ENCODE measurements at places on chromosomes 11 and 22.

DNA sequence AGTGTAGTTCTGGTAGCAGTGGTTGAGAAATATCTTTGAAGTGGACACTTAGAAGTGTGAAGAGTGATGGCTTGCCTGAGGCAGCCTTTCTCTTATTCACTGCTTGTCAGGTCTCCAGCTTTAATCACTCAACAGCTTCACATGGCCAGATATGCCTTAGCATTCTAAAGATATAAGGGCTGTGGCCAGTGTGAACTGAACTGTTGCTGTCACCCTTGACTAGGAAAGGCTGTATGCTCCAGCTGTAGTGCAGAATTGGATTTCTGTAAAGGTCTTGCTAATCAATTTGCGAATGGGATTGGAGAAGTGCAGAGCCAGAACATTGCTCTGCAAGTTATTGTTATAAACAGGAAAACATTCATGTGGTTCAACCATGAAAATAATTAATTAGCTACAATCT lies 266.7 kb downstream of the TMEM135 start:
- DNase-seq: no peak

GRCh38 chr11:12993626-12994025 lies 15.5 kb upstream of the RASSF10 start:
- DNase-seq: no peak

DNA sequence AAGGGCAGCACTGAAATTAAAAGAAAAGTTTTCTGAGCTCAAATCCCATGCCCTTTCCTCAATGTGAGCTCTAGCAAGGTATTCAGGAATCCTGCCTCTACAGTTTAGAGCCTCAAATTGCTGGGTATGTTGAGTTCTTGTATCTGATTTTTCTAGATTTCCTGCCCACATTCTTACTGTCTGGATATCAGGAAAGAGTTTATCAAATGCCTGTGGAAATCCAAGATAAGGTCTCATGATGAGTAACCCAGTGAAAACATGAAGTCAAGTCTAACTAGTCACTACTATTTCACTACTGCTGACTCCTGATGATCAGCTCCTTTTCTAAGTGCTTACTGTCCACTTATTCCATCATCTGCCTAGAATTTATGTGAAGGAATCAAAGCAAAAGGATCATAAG lies 29.8 kb downstream of the LIMK2 start:
- DNase-seq: no peak

DNA sequence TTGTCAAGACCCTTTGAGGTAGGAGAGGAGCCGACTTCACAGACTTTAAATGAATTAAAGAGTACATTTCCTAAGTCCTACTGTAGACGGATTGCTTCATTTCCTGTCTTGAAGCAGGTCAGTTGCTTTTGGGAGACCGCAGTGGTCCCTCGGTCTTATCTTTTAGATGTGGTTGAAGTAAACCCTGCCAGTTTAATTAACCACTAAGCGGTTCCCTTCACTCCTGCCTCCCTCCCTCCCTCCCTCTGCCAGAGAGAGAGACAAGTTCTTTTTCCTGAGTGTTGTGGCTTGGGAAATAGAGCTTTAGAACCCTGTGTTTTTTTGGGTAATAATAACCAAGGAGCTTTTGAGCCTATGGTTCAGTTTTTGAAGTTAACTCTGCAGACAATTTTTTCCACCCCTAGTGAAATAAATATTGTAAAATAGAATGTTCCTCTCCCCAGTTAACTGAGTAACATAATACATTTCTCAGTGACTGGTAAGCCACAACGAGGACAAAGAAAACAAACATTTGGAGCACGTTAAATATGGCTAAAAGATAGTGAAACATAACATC lies 147.5 kb downstream of the LDLRAD3 start:
- DNase-seq: no peak

Data from stimulated activated CD4-positive, alpha-beta T cell treated with anti-CD3 and anti-CD28 coated beads, TNF-alpha, amount 100 ng/mL, for 48 hours (primary cell).